ENCODE measurements at places on chromosomes 5 and 9.

DNA sequence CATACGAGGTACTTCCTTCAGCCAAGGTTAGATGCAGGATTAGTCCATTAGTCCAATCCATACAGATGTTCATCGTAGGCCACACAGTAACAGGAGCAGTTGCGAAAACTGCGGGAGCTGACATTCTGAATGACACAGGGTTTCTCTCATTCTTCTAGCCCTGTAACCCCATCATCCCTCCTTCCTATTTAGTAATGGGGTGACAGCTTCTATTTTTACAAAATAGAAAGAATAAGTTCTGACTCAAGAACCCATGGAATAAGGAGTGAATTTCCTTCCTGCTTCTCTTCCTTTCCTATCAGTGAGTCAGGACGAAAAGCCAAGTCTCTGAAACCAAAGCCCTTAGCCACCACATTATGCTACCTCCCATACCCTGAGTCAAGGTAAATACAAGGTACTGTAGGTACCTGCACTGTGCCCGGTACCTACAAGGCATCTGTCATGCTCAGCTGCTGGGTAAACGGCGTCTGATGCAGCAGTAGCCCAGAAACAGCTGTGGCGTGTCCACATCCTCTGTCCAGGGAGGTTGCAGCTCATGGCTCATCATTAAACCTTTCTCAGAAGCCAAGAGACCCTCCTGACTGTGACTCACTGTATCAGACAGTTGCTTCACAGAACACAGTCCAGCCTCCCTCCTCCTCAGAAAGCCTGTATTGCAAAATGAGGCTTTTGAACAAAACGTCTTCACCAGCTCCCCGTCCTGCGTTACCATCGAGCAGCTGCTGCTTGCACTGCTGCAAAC is 84.2 kb downstream of the ESM1 start:
- no peak for DNase-seq

DNA sequence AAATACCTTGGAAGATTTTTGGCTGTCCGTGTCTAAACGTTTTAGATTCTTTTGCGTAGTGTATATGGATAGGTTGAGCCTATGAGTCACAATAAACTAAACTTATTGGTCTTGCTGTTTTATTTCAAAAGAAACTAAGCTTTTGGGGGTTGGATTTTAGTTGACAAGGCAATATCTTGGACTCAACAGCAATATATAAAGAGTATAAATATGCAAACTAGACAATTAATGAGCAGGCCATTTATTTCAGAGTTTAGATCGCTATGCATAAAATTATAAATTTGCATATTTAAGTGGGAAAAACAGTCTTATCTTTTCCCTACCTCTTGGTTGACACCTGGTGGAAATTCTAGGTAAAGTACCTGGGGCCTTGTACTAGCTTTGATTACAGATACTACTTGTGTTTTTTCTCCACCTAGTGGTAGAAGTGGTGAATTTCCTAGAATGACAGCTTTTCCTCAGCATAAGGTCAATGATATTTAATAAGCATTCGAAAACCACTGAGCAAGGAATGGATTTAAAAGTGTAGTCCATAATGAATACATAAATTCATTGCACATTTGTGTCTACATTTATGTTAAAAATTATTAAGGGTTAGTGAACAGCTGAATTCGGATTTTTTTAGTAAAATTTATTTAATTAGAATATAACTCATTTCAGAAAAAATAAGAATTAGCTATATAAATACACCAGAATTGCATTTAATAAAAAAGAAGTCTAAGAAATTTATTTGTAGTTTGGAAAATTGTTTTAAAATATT is 1.7 kb upstream of the ARRDC3 start:
- no peak for DNase-seq

DNA sequence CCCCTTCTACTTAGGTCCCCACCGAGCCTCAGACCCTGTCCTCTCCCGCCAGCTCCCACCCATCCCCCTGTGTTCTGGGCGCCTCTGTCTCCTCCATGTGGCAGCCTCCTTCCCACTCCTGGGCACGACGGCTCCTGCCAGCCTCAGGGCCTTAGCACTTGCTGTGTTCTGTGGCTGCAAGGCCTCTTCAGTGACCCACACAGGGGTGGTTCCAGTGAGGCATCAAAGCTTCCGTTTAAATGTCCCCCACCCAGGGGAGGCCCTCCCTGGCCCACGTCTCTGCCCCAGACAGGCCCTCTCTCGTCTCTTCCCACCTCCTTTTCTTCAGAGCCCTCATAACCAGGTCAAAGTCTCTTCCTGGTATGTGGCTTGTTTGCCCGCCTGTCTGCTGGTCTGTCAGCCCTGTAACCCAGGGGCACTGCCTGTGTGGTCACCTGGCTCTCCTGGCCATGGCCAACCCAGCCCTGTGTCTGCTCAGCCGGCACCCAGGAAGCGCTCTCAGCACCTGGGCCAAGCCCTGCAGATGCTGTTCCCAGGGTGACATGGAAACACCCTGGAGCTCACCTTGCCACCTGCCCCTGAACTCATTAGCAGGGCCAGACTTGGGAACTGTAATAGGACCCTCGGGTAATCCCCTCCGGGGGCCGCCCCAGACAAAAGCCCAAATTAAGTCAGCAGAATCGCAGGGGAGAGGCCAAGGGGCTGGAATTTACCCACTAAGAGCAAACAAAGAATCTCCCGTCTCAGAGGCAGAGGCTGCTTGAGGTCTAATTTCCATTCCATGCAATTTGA is 33.7 kb downstream of the LHX3 start:
- no peak for DNase-seq

DNA sequence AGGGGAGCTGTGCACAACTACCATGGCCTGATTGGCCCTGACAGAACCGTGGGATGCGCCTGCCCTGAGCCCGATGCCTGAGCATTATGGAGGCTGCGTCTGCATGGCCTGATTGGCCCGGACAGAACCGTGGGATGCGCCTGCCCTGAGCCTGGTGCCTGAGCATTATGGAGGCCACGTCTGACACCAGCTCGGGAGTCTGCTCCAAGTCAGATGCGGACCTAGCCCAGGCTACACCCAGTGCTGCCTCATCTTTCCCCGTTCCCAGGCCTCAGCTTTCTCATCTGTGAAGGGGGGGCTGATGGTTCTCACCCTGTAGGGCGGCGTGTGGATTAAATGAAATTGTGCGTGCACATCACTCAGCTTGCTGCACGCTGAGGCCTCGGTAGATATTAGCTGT is 7.3 kb downstream of the CEP72 start:
- no peak for DNase-seq

DNA sequence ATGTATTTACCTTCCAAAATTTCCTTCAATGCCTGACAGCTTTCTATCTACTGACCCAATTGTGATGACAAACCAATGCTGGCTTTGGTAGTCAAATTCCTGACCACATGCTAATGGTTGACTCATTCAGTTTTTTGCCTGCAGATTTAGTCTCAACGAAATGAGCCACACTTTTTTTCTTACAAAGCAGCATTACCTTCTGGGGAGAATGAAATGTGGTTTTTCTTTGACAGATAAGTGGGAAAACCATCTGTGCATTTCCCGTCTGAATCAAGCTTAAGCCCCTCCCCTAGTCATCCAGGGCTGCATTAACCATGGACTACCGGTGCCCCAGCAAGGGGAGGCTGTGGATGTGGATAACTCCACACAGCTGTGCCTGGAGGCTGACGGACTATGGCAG is 99.6 kb upstream of the TAF11L2 start:
- DNase-seq = no peak

GRCh38 chr9:122031776-122032175 is 61.3 kb downstream of the TTLL11 start:
- DNase-seq = no peak

DNA sequence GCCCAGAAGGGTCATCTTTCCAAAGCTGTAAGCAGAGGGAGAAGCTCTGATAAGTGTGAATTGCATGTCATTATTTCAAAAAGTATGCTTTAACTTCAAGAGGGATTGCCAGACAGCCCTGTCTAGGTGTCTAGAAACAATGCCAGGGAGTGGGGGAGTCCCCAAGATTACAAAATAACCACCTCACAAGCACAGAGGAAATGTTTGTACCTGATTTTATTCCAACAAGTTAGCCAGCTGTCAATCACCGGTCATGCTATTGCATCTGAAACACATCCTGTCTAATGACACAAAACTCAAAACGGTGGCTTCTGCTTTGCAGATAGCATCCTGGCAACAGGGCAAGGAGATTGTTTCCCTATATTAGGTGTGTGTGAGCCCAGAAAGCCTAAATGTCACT is 154.2 kb upstream of the WWC1 start:
- DNase-seq = no peak

Data from stimulated activated CD4-positive, alpha-beta T cell treated with anti-CD3 and anti-CD28 coated beads, Interleukin-1b, Interleukin-23, amount 100 ng/mL, for 1 hour (primary cell).